ENCODE measurements at places on chromosomes 7 and 10. TPM values are rescaled to one million over a fixed set of nuclear protein-coding genes. Genes with fewer than 3 reads are reported as not detected.

- DNase-seq: no peak
Observed at GRCh38 chr10:86857128-86857721, 100.2 kb downstream of the MMRN2 start.

- no peak for DNase-seq
Observed at GRCh38 chr10:488933-489215, 200.6 kb downstream of the DIP2C start.

DNA sequence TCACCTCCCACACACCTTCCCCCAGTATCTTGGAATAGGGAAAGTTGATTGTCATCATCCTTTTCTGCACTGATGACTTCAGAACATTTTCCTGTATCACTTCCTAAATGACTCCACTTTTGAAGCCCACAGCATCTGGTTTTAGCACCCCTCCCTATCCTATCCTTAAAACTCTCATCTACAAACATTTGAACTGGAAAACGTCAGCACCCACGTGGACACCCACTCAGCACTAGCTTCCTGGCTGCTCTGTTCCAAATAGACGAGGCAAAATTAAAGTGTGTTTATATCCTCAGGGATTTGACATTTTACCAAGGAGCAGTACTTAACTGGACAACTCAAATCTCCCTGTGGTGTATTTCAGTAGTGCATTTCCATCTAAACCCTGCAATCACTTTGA lies 73.9 kb downstream of the REEP3 start:
- no peak for DNase-seq

Gene TRIM50
- 14.0 TPM for polyA plus RNA-seq

Gene OR9A2
- polyA plus RNA-seq: not detected

Gene FAM204A
- 40.2 TPM for polyA plus RNA-seq
